ENCODE measurements at places on chromosomes 6 and 20. TPM values are rescaled to one million over a fixed set of nuclear protein-coding genes. Genes with fewer than 3 reads are reported as not detected.

- no peaks in the 10 kb centered on the region for H3K27me3 ChIP-seq
- DNase-seq = no peak
- no peak overlapping the region for H3K4me3 ChIP-seq
- H3K36me3 ChIP-seq = peaks cover 19% of the 10 kb centered on the region
- H3K27ac ChIP-seq = no peak overlapping the region
- H3K4me1 ChIP-seq = peaks cover 3% of the 10 kb centered on the region
These were observed 20.9 kb downstream of the UTRN start for GRCh38 chr6:144305985-144306384.

Gene AKAP12
- total RNA-seq = 7.2 TPM

Gene IL22RA2
- 0.26 TPM for total RNA-seq

Gene TRAPPC3L
- not detected for total RNA-seq
